ENCODE measurements at places on chromosomes 13 and 19.

GRCh38 chr13:109105899-109106298 is 476.5 kb downstream of the MYO16 start:
- DNase-seq, result no peak

DNA sequence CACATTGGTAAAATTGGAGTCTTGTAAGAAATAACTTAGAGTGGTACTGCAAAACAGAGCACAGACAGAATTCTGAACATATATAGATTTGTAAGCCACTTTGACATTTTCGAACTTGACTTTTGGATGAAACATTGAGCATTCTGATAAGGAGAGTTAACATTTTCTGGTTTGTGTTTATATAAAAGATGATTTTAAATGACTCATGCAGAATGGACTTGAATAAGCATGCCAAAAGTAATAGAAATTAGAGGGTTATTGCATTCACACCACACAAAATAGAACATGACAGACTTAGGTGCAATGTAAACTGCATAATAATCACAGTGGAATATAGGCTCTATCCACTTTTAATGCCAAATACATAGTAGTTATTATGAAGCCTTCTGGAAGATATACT is 507.0 kb downstream of the DACH1 start:
- DNase-seq, result no peak

DNA sequence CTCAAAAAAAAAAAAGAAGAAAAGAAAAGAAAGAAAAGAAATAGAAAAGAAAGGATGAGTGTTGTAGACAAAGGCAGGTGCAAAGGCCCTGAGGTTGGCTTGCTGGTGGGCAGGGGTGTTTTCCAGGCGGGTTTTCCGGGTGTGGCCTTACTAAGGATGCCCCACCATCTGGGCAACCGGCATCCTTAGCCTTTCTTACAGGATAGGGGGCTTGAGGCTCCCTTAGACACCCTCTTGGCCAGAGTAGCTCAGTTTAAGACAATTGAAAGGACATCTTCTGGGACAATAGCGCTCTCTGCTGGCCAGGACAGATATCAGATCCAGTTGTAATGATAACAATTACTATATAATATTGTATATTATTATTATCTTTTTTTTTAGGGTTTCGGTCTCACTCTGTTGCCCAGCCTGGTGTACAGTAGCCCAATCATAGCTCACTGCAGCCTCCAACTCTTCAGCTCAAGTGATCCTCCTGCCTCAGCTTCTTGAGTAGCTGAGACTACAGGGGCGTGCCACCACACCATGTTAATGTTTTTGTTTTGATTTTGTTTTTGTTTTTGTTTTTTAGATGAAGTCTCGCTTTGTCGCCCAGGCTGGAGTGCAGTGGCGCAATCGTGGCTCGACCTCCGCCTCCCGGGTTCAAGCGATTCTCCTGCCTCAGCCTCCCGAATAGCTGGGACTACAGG is 1.4 kb upstream of the QTRT1 start:
- peak; percentile 52 for DNase-seq

GRCh38 chr19:44746616-44746945 is 1.9 kb upstream of the BCL3 start:
- DNase-seq, result no peak

DNA sequence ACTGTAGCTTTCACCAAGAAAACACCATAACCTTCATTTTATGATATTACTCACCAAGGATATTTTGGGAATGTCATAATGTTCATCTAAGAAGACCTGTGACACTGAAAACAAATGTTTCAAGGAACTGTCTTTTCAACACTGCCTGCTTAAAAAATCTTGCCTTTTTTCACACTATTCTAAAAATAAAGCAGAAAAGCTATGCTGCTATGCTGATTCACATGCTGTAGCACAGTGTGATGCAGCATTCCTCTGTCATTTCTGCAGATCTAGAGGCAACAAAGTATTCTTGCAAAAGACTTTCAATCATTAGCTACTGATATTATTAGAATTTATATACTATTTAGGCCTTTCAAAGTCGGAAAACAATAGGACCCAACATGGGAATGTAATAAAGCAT is 525.7 kb downstream of the UQCRFS1 start:
- no peak for DNase-seq

DNA sequence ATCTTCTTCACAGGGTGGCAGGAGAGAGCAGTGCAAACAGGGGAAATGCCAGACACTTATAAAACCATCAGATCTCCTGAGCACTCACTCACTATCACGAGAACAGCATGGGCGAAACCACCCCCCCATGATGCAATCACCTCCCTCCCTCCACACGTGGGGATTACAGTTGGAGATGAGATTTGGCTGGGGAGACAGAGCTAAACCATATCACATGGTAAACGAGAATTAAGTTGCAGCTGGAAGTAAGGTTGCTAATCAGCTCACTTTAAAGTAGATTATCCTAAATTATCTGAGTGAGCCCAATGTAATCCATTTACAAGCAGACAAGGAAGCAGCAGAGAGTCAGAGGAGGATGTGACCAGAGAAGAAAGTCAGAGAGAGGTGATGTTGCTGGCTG is 102.2 kb upstream of the IPO5 start:
- no peak for DNase-seq

- DNase-seq, result no peak
Observed at GRCh38 chr19:33063753-33064457, 783 bp downstream of the RHPN2 start.

Data from stimulated activated CD4-positive, alpha-beta T cell treated with anti-CD3 and anti-CD28 coated beads, Interleukin-1b, Interleukin-23, amount 100 ng/mL, for 1 hour (primary cell).